ENCODE measurements at places on chromosomes 2 and 18. TPM values are rescaled to one million over a fixed set of nuclear protein-coding genes. Genes with fewer than 3 reads are reported as not detected.

GRCh38 chr2:99928470-99929053 is 213.8 kb downstream of the AFF3 start:
- no peak for DNase-seq

- no peak for DNase-seq
Measured at GRCh38 chr2:112332123-112332696, 56.8 kb downstream of the ZC3H6 start.

UGT1A5 gene
- not detected for polyA plus RNA-seq

GRCh38 chr2:25885933-25886332 is 7.6 kb upstream of the ASXL2 start:
- DNase-seq = no peak

CNTNAP5 gene
- not detected for polyA plus RNA-seq

Data from aorta (tissue), 5 donors.